Stimulated activated CD8-positive, alpha-beta memory T cell treated with anti-CD3 and anti-CD28 coated beads, Interleukin-4, amount 100 ng/mL, for 1 hour (primary cell): ENCODE measurements at places on chromosomes 12 and 14.

DNA sequence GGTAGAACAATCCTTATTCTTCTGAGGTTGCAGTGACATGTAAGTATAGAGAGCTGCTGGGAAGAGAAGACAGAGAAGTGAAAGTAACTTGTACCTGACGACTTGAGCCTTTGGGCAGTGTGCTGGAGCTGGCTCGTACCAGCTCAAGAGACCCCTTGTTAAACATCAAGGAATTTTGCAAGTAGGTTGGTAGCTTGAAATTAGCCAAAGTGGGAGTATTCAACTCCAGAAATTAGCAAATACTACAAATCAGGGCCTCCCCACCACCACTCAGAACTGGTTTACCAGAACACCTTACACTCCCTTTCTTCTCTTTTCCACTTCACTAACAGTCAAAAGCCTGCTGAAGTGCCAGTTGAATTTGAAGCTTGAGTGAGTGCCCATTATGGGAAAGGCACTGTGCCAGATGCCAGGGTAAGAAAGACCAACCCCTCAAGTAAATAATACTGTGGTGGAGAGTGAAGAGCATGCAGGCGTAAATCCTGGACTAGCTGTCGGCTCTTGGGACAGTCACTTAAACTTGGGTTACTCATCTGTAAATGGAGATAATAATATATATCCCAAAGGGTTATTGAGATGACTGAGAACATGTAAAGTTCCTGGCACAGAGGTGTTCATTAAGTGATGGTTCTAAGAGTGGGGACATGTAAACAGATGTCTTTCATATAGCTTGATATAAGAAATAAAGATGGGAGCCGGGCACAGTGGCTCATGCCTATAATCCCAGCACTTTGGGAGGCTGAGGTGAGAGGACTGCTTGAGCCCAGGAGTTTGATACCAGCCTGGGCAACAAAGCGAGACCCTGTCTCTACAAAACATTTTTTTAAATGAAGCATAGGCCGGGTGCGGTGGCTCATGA lies 27.0 kb upstream of the EID3 start:
- DNase-seq, result no peak

DNA sequence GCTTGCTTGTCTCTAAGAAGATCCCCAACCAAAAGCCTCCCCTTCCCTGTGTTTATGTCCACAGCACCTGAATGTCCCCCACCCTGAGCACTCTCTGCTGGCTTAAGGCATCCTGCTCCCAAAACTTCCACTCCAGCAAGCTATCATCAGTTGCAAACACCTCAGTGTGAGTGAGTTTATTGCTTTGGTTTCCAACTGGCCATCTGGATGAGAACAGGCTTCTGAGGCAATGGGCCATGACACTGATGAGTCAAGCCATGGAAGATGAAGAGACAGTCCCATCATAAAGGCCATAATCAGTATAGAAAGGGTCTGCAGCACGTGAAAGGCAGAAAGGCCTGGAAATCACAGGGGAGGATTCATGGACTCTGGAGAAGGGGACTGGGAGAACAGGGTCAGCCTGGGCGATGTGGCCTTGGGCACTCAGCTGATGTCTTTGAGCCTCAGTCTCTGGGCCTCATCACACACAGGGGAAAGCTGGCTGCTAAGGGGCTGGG lies 12.8 kb downstream of the CMKLR1 start:
- no peak for DNase-seq

GRCh38 chr12:119624966-119625365 lies 31.4 kb downstream of the TMEM233 start:
- DNase-seq, result no peak

DNA sequence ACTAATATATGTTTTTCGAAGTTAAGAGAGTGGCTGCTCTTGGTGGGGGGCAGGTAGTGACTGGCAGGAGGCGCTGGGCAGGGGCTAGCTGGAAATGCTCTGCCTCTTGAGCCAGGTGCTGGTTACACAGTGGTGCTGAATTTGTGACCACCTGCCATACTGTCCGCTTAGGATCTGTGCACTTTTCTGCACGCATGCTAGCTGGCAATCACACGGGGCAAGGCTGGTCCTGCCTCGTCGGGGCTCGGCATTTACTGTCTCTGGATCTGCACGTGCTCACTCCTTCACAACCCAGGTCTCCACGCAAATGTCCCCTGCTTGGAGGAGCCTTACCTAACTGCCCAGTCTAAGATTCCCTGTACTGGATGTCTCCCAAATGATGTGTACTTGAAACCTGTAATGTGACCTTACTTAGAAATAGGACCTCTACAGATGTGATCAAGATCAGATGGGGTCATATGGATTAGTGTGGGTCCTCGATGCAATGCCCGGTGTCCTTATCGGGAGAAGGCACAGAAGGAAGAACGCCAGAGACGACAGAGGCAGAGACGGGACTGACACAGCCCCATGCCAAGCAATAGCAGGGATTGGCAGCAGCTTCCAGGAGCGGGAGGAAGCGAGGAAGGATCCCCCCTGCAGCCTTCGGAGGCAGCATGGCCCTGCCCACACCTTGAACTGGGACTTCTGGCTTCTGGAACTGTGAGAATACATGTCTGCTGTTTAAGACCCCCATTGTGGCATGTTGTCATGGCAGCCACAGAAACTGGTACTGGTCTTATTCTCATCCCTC lies 59.5 kb downstream of the RBM19 start:
- no peak for DNase-seq

DNA sequence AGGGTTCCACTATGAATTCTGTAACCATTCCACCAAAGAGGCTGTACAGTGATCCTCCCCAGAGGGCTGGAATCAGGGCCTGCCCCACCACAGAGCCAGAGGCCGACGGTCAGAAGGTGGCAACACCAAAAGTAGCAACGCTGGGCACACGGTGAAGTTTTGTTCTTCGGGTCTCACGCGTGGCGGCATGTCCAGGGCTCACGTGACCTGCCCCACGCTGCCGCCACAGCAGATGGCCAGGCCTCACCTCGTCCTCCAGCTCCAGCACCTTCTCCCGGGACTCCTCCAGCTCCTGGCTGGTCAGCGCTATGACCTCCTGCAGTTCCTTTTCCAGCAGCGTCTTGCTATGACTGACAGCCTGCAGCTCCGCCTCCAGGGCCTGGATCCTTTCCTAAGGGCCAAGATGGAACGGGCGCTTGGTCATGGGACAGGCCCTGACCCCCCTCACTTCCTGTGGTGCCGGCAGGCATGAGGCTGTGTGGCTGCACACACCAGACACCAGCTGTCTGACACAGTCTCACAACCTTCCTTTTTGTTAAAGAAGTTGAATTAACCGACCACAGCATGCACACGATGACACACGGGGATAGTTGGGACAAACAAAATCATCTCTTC lies 22.4 kb upstream of the ANKLE2 start:
- no peak for DNase-seq

- no peak for DNase-seq
These were observed 72.0 kb downstream of the C12orf56 start for GRCh38 chr12:64318605-64319004.

DNA sequence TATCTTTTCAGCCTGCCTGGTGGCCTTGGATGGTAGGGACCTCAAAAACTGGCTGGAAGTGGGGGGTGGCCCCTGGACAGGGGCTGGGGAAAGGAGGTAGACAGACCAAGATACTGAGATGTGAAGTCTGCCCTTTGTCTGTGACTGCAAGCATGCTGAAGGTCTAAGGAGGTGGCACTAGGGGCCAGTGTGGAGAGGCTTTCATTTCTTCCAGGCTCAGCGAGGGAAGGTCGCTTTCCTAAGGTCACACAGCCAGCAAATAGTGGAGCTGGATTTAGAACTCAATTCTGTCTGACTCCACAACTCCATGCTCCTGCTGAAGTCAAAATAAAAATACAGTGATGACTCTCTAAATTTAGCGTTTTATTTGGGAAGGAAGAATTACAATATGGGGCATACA lies 11.3 kb upstream of the PLBD2 start:
- no peak for DNase-seq

GRCh38 chr12:6792522-6793201 lies 3.3 kb downstream of the CD4 start:
- DNase-seq, result no peak

DNA sequence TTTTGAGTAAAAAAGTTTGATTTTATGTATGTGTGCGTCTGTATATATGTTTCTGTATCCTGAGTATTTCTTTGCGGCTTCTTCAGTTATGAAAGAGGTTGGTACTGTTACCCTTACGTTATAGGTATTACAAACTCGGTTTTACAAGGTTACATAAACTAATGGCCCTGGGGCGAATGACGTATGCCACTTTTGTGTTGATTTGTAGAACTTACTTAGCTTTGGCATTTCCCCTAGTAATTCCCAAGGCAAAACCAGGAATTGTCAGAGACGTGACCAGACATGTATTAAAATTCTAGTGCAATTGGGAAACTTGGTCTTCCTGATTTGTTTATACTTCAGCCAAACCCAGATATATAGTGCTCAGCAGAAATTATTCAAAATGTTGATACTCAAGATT lies 93.3 kb downstream of the DUSP16 start:
- no peak for DNase-seq

- no peak for DNase-seq
These were observed 22.0 kb downstream of the TSPAN8 start for GRCh38 chr12:71135812-71136176.

- no peak for DNase-seq
These were observed 3.7 kb downstream of the MYH6 start for GRCh38 chr14:23404331-23404900.

GRCh38 chr12:67274186-67274585 lies 5.0 kb downstream of the CAND1 start:
- no peak for DNase-seq

DNA sequence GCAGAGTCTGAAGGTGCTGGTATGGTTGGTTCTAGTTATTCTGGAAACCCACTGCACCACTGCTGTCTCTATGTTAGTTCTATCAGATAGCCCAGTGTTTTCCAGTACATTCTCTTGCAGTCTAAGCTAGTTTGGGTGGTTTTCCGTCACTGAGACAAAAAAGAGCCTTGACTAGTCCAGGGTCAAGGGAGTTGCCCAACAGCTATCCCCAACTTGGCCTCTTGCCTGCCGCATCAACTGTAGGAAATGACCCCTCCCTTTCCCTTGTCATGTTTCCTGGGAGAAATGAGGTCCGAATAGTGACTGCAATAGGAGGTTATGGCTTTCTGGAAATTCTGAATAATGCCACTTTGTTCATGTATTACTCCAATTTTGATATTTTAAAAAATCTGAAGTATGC lies 160.4 kb downstream of the EFCAB11 start:
- DNase-seq, result no peak

DNA sequence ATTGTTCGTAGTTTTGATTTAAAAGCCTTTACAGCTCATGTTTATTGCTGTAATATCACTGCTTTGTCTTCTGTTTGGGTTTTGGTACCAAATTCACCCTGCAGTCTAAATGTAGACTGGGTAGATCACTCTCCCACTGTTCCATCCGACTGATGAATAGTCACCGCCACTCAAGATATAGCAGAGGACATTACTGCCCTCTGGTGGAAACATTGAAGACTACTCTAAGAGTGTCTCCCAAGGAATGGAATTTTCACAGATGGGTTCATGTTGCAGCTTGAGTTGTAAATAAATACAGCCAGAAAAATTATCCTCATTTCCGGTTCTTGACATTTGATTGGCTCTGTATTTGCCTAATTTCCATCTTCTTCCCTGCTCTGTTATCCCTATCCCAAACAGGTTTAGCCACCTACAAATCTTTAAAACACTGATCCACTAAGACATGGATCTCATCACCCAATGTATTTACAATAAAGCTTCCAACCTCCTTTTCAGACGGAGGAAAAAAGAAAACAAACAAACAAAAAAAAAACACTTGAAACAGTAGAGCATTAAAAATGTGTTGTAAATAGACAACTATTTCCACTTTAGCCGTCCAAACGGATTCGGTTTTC lies 198.3 kb upstream of the CPNE8 start:
- no peak for DNase-seq

GRCh38 chr12:83414981-83415380 lies 728.3 kb downstream of the TMTC2 start:
- DNase-seq, result no peak

DNA sequence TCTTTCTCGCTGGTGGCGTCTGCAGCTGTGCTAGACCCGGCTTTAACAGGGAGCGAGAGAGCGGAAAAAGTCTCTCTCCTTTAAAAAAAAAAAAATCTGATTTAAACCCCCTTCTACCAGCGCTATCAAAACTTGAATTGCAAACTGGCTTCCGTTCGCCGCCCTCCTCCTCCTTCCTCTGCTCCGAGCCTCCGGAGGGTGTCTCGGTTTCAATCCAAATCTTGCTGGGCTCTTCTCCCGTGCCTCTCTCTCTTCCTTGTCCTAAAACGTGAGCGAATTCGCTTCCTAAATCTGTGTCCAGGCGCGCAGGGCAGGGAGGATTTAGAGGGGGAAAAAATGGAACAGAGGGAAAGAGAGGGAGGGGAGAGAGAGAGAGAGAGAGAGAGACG lies 272 bp downstream of the TBX3 start:
- no peak for DNase-seq

GRCh38 chr12:107134558-107134957 lies 41.2 kb upstream of the CRY1 start:
- DNase-seq, result no peak

DNA sequence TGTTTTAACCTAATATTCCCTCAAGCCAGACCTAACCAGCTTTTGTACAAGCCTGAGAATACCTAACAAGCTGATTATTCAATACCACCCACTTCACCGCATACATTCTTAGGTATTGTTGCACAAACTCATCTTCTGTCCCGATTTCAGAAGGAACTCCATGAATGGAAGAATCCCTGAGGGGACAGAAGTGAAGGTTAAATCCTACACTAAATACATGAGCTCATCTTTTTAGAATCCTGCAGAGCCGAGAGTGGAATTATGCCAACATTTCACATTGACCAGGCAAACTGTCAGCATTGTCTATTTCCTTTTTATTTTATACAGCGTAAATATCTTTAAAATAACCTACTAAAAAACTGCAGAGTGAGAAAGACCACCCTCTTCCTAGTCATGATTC lies 140.7 kb upstream of the PRICKLE1 start:
- no peak for DNase-seq

DNA sequence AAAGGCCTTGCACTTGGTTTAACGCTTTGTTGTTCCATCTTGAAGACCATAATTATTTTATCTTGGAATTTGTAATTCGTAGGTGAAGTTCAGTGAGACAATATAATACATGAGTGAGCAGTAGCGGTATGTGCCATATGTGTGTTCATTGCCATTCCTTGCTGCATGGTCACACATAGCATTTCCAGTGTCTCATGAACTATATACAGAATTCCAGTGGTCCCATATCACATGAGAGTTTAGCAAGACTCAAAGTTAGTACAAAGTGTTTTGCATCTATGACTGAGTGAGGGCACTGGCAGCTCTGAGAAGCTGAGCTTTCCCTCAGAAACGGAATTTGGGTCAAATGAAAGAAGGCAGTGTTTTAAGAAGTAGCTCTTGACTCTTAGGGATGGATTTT lies 359.8 kb downstream of the FOXG1 start:
- DNase-seq, result no peak

DNA sequence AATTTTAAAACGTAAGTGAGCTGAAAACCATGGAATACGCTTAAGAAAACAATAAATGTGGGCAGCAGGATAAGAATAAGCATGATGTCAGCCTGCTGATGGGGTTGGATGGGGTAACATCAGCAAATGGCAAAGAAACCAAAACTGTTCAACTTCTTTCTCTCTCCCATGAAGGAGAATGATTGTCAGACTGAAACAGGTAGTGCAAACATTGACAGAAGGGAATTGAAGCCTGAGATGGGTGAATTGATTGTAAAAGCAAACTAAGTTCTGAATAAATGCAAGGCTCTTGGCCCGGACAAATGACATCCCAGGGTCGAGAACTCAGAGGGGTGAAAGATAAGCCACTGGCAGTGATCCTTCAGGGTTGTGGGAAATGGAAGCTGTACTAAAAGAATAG lies 182.6 kb downstream of the ETV6 start:
- no peak for DNase-seq

- no peak for DNase-seq
These were observed 2.0 kb upstream of the CCDC197 start for GRCh38 chr14:93994919-93995682.

- no peak for DNase-seq
These were observed 13.1 kb downstream of the KRT83 start for GRCh38 chr12:52307836-52308805.
